NCI-H2107 (cell line): ENCODE measurements at places on chromosomes 2 and 18.

DNA sequence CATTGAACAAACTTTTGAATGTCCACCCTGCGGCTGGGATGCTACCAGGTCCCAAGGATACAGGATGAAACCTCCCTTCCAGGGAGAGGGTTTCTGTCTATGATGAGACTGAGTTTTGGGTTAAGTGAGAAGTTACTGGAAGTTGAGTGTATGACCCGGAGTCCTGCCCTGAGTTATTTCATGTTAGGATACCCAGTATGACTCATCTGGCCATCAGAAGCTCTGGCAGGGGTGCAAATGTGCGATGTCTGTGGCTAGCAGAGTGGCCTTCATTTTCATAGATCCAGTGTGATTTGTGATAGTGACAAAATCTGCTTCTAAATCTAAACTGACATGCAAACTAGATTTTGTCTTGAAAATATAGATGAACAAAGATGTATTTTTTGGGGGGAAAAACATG, 55.3 kb downstream of the KCTD1 start:
- no peak for DNase-seq

- DNase-seq = no peak
These were observed 3.5 kb downstream of the MEIS1 start for GRCh38 chr2:66438498-66438833.

GRCh38 chr2:224401641-224402342, at the start of gene FAM124B:
TSS of gene FAM124B (minus strand) at chr2:224402107. CDS start at chr2:224401768, 339 bp downstream.
- no peak for DNase-seq

DNA sequence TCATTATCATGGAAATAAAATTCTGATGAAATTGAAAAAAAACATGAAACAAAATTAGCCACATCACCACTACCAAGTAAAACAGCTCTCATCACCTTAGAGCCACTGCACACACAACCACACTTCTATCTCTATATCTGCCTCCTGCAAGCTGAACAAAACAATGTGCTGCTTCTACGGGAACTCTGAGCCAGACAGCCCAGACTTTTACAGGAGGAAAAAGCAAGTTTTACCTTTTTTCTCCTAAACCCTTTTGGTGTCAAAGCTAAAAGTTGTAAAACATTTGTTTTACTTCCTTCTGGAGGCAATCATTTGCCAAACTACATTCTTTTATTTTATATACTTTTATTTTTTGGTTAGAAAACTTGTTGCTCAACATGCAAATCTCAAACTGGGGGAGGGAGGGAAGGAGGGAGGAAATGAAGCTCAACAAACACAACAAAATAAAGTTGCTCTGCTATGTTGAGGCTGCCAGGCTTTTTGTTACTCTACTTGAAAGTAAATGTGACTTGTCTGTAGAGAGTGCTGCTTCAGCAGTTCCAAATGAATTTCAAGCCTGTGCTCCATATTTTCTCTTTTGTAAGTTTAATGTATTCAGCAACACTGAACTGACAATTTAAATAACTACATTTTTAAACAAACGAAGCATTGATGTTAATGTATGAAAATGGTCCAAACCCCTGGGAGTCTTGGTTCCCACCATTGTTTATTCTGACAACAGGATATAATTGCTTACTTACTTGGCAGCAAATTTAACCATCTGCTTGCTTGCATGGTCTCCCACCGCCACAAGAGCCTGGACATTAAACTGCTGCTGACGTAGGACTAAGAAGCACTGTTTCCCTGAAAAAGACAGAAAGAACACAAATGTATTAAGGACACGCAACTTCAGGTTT, 24.5 kb downstream of the DARS1 start:
- DNase-seq = no peak

GRCh38 chr2:121240436-121240835, 44.6 kb downstream of the TFCP2L1 start:
- DNase-seq = no peak

GRCh38 chr2:100427627-100428258, 10.3 kb upstream of the CHST10 start:
- DNase-seq = no peak

DNA sequence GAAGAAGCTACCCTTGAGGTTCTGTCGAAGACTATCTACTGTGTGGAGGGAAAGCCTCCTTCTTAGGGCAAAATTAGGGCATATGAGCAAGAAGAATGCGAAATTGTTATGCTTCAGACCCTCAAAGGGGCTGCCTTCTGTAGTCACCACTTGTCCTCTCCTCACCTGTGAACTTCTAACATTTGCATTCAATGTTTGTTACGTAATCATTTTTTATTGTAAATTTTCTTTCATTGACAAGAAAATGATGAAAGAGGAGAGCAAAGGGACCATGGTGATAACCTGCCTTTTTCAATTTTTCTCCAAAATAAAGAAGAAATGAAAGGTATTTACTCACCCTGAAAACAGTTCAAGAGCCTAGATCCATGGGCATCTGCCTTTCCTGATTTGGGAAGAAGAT, 193.0 kb downstream of the SP3 start:
- DNase-seq = no peak

- DNase-seq = no peak
These were observed 68.3 kb downstream of the BABAM2 start for GRCh38 chr2:27958711-27959378.

DNA sequence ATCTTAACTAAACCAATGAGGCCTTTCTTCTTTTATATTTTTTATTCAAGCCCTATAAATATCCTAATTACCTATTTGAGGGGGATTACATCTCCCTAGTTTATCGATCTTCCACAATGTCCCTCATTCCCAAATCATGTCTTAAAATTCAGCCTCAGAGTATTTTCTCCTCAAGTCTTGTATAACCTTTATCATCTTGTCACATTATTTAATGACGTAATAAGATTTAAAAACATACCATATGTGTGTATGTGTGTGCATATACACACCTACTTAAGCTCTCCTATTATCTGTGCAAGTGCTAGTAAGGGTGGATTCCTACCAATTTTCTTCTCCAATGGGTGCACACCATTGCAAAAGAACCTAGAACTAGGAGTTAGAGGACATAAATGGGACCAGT, 421.1 kb downstream of the FIGN start:
- no peak for DNase-seq

GRCh38 chr2:1750933-1751766, 6.8 kb upstream of the PXDN start:
- DNase-seq = peak; percentile 36

DNA sequence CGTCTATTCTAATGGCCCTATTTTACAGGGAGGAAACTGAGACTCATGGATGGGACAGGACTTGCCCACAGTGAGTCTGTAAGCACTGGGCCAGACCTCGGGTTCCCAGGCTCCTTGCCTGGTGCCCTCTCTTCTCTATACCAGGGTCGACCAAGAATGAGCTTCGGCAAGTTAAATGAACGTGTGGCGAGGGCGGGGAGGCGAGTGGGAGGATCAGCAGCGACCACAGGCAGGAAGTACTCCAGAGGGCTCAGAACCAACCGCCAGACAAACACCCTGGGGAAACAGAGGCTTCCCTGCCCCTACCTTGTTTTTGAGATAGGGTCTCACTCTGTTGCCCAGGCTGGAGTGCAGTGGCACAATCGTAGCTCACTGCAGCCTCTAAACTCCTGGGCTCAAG, 177.7 kb upstream of the SMAD2 start:
- DNase-seq = no peak

DNA sequence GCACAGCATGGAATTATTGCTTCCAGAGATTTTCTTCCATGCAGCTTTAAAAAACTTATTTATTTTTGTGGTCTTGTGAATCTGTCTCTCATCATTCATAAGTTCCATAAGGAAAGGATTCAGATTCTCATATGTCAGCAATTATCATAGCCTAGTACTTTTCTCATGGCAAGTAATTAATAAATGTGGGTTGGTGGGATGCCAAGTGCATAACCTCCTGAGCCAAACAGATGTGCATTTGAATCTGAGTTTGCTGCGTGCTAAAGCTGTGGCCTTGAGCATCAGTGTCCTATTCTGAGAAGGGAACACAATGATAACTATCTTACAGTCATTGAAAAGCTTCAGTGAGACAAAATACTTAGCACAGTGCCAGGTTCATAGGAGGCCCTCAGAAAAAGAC, 331.9 kb downstream of the PDE11A start:
- DNase-seq = no peak

DNA sequence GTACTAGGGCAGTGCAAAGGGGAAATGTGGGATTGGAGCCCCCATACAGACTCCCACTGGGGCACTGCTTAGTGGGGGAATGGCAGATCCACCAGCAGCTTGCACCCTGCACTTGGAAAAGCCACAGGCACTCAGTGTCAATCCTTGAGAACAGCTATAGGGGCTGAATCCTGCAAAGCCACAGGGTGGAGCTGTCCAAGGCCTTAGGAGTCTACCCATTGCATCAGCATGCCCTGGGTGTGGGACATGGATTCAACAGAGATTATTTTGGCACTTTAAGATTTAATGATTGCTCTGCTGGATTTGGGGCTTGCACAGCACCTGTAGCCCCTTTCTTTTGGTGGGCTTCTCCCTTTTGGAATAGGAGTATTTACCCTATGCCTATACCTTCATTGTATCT, 8.6 kb upstream of the ZNF24 start:
- no peak for DNase-seq

DNA sequence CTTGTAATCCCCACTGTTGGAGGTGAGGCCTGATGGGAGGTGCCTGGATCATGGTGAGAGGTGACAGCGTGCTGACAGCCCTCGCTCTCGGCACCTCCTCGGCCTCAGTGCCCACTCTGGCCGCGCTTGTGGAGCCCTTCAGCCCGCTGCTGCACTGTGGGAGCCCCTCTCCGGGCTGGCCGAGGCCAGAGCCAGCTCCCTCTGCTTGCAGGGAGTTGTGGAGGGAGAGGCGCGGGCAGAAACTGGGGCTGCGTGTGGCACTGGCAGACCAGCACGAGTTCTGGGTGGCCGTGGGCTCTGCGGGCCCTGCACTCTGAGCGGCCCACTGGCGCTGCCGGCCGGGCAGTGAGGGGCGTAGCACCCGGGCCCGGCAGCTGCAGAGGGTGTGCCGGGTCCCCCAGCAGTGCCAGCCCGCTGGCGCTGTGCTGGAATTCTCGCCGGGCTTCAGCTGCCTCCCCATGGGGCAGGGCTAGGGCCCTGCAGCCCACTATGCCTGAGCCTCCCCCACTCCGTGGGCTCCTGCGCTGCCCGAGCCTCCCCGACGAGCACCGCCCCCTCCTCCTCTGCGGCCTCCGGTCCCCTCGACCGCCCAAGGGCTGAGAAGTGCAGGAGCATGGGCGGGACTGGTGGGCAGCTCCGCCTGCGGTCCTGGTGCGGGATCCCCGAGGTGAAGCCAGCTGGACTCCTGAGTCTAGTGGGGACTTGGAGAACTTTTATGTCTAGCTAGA, 197.1 kb downstream of the SPP2 start:
- no peak for DNase-seq

DNA sequence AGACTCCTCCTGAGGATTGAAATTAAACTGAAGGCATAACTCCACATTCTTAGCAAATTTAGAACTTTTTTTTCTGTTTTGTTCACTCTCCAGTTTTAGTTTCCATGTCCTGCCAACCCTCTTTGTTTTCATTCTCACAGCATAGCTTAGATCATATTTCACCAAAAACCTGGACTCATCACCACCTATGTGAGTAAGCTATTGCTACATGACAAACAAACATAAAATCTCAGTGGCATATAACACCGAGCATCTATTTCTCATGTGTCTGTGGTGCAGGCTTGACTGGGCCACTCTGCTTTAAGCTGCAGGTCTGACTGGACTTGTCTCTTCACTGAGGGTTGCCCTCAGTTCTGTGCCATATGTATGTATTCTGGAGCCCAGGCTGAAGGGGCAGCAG, 385.2 kb downstream of the ARHGAP15 start:
- no peak for DNase-seq

- DNase-seq = no peak
These were observed 346.1 kb upstream of the SMIM21 start for GRCh38 chr18:75773618-75774017.

GRCh38 chr2:107621186-107622165, 205.2 kb upstream of the RGPD4 start:
- no peak for DNase-seq

DNA sequence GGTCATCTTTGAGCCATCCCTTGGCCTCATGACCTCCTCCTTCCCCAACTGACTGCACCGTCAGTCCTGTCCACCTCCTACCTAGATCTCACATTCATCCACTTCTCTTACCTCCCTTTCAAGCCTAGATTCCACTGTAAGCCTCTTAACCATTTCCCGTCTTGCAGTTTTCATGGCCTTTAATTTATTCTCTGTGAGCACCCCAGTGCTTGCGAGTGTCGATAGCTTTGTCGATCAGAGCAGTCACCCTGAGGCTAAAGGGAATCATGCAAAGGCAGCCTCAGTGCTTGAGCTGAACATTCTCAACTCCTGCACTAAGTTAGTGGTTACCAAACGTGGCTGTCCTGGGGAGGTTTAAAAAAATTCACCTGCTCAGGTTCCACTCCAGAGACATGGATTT, 14.7 kb downstream of the ARHGAP25 start:
- DNase-seq = no peak

DNA sequence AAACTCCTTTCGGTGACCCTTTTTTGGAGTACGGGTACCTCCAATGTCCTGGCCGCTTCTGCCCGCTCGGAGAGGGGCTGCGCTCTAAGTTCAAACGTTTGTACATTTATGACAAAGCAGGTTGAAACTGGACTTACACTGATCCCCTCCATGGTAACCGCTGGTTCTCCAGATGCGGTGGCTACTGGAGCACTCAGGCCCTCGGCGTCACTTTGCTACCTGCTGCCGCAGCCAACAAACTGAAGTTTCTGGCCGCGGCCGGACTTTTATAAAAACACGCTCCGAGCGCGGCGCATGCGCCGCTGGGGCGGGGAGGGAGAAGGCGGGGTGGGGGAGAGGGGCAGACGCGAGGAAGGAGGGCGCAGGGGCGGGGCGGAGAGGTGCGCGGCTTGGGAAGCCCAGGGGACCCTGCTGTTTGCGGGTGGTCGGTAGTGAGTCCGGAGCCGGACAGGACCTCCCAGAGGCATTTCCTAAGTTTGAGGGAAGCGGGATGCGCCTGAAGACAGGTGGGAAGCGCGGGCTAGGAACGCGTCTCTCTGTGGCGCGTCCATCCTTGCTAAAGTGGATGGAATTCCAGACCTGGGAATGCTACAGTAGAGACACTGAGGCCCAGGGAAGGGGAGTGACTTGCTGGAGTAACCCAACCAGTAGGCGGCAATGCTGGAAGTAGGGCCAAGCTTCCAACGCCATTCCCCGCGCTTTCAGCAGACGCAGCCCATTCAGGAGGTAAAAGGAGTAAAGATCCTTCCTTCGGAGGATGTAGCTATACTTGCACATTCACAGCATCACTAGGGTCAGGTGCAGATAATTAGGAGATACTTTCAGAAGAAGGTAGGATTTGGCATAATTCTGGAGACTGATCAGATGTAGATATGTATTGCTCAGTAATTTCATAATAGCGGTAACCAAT, at the start of gene CXCR4:
Gene CXCR4, minus strand, starts transcription at position 241 of the 910 bp plus-strand sequence. Its CDS starts 89 bp downstream, at position 152.
- DNase-seq = peak; percentile 74
